ENCODE measurements at places on chromosomes 1 and 21. TPM values are rescaled to one million over a fixed set of nuclear protein-coding genes. Genes with fewer than 3 reads are reported as not detected.

The FCRL1 gene
- total RNA-seq: 0.12 TPM

The CADM3 gene
- 6.3 TPM for total RNA-seq

DNA sequence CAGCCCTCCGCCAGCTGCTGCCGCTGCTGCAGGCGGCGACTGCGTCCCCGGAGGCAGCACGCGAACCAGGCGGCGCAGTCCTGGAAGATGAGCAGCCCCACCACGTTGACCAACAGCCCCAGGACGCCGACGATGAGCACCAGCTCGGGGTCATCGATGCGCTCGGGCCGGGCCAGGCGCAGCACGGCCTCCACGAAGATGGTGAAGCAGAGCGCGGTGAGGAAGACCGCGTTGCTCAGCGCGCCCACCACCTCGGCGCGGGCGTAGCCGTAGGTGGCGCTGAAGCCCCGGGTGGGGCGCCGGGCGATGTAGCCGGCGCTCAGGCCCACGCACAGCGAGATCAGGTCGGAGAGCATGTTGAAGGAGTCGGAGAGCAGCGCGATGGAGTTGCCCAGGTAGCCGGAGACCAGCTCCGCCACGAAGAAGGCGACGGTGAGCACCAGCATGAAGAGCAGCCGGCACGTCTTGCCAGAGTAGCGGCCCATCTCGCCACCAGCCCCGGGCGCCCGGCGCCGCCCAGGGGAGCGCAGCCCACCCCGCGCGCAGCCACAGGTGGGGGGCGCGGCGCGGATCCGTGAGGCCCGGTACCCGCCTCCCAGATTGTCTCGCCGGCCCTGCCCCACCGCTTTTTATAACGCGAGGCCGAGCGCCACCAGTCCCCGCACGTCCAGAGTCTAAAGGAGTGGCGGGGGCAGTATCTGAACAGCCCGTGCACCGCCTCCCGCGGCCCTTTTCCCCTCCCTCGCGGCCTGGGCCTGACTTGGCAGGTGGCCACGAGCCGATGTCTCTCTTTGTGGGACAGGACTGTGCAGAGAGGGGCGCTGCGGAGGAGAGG, at the start of gene SLC30A10:
SLC30A10 (minus strand) TSS at position 602 of the 835 bp plus-strand sequence; CDS start at position 485, 117 bp downstream.
- DNase-seq: peak; percentile 28

DNA sequence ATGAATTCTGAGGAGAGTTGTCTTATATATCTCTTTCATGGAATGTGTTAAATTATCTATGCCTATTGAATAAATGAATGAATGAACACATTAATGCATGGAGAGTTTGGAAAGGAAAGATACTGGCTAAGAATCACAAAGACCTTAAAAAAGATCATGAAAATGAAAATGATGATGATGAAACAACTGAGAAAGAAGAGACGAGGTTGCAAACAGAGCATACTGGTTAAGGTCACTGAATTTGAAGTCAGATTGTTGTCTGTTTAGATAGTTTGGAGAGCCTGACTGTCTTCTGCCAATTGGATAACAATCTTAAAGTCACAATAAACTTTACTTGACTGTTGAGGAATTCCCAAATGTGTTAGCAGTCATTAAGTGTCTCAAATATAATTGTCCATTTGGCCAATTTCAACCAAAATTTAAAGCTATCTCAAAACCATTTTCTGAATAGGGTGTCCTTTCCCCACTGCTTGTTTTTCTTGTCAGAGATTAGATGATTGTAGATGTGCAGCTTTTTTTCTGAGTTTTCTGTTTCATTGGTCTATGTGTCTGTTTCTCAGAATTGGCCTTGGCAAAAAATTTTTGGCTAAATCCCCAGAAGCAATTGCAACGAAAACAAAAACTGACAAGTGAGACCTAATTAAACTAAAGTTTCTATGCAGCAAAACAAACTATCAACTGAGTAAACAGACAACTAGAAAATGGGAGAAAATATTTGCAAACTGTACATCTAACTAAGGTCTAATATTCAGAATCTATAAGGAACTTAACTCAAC, 132.2 kb downstream of the PTGER3 start:
- DNase-seq: no peak

The ACTL8 gene
- total RNA-seq: not detected

The BACE2 gene
- total RNA-seq: 39.5 TPM

DNA sequence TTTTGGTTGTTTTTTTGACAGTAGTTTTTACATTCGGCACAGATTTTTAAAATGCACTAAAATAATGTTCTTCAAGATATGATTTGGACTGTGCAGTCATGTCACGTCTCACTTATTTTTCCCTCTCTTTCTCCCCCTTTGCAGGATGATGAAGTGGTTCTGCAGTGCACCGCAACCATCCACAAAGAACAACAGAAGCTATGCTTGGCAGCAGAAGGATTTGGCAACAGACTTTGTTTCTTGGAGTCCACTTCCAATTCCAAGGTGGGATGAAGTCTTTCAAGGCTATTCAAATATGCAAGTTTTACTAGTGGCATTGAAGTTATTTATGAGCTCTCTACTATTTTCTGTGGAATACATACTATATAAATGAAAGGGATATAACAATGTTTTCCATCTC, 228.4 kb downstream of the RYR2 start:
- DNase-seq: no peak

- no peak for DNase-seq
Observed at GRCh38 chr1:168723000-168723399, 6.0 kb downstream of the DPT start.
